NCI-H187 treated with DMSO at 0.1 percent for 48 hours (cell line): ENCODE measurements at places on chromosomes 12 and 14.

DNA sequence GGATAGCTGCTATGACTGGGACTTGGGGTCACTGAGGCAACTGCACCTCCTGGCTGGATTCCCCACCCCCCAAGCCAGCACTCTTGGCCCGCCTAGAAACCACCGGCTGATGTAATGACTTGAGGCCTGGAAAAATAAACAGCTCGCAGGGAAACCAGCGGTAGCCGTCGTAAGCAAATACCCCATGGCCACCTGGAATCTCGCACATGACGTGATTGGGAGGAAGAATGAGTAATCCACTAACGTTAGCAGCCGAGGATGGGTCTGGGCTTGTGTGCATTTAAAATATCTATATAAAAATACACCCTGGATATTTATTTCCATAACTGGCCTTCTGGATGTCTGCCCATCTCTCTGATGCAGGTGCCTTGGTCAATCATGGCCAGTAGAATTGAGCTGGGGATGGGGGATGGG, 120.1 kb downstream of the SMOC1 start:
- DNase-seq, result no peak

GRCh38 chr12:64998371-64999147, 122.5 kb downstream of the WIF1 start:
- DNase-seq, result no peak

DNA sequence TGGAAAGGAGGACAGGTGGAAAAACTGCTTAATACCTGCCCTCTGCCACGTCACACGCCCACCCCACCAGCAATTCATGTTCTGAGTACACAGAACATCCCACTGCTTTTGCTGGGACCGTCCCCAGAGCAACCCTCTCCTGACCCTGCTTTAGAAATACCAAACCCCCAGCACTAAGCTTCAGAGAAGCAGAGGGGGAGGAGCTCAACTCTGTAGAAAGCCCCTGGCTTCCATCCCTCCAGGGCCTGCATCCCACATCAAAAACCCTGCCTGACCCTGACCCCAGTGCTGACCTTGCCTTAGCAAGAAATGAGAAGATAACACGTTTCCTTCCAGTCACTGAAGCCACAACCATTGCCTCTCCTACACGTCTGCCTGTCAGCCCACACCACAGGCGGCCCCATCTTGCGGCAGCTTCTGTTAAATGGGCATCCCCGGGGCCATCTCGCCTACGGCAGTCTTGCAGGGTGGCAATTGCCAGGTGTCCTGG, 19.7 kb downstream of the VDR start:
- DNase-seq, result no peak

DNA sequence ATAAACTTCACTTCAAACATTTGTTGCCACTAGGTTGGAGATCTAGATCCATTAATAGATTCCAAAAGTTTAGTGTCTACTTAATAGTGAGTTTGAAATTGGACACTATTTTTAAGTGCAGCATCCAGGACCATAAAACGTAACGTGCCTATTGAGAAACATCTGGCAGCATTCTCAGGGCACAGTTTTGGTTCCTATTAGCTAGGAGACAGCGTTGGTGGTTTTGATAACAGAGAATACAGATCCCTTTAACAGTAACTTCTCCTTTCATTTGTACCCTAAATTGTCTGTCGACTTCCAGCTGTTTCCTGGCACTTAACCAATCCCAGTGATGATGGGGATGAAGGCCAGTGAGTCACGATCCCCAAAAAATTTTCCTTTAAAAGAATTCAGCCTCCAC, 25.8 kb downstream of the KCNK10 start:
- DNase-seq, result no peak

DNA sequence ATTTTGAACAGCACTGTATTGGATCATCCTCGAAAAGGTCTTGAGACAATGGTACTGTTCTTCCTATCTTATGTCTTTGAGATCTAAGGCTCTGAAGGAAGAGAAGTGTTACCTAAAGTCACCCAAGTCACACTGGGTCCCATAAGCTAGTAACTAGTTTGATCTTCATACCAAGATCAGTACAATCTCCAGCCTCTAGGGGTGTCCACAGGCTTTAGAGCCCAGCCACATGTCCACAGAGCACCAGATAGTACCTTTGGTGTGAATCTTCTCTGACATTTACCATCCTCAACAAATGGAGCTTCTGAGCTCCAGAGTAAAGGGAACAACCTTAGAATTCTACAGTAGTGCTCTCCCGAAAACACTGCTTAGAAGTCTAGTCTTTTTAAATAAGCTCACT, 78.7 kb downstream of the KSR2 start:
- DNase-seq, result no peak

- DNase-seq, result no peak
Observed at GRCh38 chr12:40831916-40832315, 139.7 kb downstream of the CNTN1 start.

GRCh38 chr12:110649341-110649847, 35.5 kb downstream of the TCTN1 start:
- no peak for DNase-seq

GRCh38 chr12:82862069-82862841, 175.5 kb downstream of the TMTC2 start:
- no peak for DNase-seq

DNA sequence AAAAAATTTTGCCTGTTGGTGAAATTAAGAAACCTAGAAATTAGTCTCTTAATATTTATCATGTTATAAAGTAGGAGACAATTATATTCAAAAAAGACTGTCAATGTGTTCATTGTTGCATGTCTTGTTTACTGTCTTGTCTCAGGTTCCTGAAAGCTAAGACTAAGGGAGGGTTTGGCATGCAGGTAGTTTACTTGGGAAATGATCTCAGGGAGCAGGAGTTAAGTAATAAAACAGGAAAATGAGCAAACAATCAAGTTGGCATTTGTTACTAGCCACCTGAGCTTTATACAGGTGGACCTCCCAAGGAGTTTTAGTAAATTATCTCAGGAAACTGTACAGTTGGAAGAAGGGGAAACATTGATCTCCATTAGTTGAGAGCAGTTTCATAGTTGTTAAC, 188.0 kb upstream of the MDGA2 start:
- no peak for DNase-seq

DNA sequence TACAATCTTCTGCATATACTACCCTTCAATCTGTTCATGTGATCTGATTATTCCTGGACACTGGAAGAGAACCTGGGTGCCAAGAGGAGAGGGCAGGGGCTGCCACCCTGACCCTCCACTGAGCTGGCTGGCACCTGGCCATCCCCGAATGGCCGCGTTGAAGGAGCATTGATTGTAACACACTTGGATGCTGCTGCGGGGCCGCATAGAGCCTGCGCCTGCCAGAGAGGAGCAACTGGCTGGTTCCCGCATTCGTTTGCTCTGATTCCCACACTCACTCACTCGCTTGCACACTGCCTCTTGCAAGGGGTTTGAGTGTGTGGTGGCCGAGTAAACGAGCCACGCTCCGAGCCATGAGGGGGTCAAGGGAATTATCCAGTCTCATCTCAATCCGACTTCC, 32.4 kb downstream of the PSEN1 start:
- no peak for DNase-seq

GRCh38 chr12:67365131-67365530, 96.0 kb downstream of the CAND1 start:
- no peak for DNase-seq

- no peak for DNase-seq
Observed at GRCh38 chr14:71006200-71006563, 98.9 kb downstream of the PCNX1 start.

GRCh38 chr14:39988939-39989338, 556.7 kb upstream of the FBXO33 start:
- peak; percentile 37 for DNase-seq

DNA sequence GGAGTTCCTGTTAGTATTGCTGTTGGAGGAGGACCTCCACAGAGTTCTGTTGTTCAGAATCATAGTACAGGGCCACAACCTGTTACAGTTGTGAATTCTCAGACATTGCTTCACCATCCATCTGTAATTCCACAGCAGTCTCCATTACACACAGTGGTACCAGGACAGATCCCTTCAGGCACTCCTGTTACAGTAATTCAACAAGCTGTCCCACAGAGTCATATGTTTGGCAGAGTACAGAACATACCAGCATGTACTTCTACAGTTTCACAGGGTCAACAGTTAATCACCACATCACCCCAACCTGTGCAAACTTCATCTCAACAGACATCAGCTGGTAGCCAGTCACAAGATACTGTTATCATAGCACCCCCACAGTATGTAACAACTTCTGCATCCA, 120.8 kb downstream of the ARID2 start:
- no peak for DNase-seq

GRCh38 chr12:51019927-51020326, 6.3 kb downstream of the SLC11A2 start:
- no peak for DNase-seq

GRCh38 chr12:2710701-2711100, 84.1 kb upstream of the FKBP4 start:
- no peak for DNase-seq

DNA sequence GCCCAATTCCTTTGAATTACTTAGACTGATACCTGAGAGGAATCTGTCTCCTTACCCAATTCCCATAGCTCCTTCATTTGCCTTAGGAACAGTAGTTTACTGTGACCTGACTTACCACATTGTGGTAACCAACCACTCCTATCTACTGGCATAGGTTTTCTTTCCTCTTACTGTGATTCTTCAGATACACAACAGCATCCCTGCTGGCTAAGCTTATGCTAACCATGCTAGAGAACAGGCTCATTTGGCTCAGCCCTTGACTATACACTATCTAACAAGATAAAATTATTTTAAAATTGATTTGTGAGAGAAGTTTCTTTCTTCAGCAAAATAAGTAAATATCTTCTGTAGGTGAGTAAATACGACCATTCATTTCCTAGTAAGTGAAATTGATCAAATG, 320.4 kb upstream of the DDHD1 start:
- DNase-seq, result no peak

GRCh38 chr14:75864352-75864751, 117.4 kb downstream of the TGFB3 start:
- no peak for DNase-seq

GRCh38 chr12:67690656-67691055, 42.1 kb downstream of the DYRK2 start:
- no peak for DNase-seq

GRCh38 chr14:95507174-95507573, 9.3 kb downstream of the SYNE3 start:
- no peak for DNase-seq

- DNase-seq, result no peak
Observed at GRCh38 chr12:46717868-46718267, 107.9 kb downstream of the SLC38A4 start.

DNA sequence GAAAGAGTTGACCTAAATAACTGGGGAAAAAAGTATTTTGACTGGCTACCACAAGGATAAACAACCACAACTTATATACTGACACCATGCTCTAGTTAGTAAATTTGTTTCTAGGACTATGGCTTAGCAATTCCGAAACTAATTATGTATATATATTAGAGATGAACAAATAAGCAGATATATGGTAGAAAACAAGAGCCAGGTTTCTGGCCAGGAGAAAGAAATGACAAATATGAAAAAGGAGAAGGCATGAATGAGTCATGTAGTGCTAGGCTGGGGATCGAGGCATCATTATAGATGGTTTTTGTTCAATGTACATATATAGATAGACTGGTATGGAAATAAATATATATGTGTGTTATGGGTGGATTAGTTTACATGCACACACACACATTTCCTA, 5.5 kb upstream of the LRRC74A start:
- DNase-seq, result no peak
